Right ventricle myocardium superior (tissue), 1 donor: ENCODE measurements at places on chromosomes 5 and 9. TPM values are rescaled to one million over a fixed set of nuclear protein-coding genes. Genes with fewer than 3 reads are reported as not detected.

DNA sequence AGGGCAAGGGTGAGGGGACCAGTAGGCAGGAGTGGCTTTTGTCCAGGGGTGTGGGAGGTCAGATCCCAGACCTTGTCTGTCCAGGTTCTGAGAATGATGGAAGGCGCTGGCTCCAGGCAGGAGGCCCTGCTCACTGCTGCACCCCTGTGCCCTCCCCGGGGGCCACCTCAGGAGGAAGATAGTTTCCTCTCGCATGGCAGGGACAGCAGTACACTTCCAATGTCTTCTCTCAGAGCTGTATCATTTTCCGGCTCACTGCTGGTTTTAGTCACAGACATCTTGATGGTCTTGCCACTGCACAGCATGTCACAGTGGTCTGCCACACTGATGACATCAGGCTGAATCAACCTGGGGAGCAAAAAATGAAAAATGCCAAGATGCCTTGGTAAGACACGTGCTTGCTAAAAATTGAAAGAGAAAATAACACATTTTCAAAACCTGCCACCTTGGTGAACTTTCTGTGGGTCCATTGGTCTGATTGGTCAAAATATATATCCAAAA is 3.3 kb upstream of the SLC6A3 start:
- DNase-seq: peak; percentile 8

GRCh38 chr9:134333874-134334581 is 7.8 kb downstream of the RXRA start:
- peak; percentile 54 for DNase-seq

DNA sequence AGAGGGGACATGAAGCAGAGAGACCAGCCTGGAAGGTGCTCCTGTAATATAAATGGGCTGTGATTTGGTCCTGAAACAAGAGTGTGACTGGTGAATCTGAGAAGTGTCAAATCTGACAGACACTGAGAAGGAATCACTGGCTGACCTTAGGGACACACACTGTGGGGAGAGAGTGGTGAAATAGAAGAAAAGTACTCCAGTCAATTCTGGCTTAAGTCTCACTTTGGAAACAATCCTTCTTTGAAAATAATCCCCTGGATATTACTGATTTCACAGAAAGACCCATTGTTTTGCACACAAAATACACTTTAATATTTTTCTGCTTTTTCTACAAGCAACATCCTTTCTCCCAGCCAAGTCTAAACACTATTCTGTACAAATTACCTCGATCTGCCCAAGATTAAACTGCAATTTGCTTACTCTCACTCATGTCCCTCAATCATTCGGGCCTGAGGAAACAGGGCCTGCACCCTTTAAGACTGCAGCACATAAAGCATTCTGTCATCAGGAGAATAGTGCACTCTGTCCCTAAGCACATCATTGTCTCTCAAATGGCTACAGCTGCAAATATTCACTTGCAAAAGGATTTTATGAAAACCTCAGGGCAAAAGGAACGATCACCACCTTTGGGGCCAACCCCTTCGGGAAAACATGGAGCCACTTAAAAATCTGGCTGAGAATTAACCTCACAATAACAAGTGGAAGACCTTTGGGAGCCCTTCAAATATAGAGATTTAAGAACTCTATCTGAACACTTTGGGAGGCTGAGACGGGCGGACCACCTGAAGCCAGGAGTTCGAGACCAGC is 68.6 kb downstream of the MAPKAP1 start:
- no peak for DNase-seq

DNA sequence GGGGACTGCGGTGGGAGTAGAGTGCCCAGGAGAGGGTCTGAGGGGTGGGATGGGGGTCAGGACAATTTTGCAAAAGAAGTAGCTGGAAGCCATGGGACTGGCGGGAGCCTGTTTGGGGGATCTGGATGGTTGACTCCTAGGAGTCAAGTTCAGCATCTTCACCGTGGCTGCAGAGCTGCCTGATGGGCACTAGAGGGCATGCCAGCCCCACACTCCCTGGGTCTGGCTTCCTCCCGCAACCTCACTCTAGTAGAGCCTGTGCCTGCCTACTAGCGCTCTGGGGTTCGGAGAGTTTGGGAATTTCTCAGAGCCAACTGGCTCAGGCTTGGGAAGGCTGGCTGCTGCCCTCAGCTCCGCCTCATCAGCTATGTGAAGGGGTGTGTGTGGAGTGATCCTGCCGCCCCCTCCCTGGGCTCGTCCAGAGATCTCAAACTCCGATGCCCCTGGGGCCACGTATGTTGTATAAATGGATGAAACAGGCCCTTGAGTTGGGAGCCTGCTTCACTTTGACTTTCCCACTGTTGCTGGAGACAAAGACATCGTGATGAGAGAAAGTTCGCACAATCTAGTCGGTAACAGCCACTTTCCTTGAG is 10.8 kb downstream of the TSPAN17 start:
- peak; percentile 77 for DNase-seq

- no peak for DNase-seq
Observed at GRCh38 chr5:138736293-138736692, 16.9 kb upstream of the CTNNA1 start.

DNA sequence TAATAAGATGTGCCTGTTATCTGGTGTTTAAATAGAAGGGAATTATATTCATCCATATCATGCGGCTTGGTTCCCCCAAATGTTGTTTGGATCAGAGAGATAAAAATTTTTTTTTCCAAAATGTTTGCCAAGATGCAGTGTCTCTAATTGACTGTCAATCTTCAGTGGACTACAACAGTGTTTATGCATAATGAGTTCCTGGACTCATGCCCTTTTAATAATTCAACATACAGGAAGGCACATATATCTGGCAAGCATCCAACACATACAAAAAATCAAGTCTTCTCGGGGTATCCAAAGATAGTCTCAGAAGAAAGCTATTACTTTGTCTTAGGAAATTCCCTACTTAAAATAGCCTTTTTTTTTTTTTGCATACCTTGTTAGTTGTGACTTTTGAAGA is 1534.7 kb downstream of the EFNA5 start:
- DNase-seq: no peak

GRCh38 chr5:117411701-117412100 is 837.1 kb upstream of the SEMA6A start:
- DNase-seq: no peak

- DNase-seq: no peak
Observed at GRCh38 chr9:133906932-133907910, 84.9 kb downstream of the VAV2 start.

DNA sequence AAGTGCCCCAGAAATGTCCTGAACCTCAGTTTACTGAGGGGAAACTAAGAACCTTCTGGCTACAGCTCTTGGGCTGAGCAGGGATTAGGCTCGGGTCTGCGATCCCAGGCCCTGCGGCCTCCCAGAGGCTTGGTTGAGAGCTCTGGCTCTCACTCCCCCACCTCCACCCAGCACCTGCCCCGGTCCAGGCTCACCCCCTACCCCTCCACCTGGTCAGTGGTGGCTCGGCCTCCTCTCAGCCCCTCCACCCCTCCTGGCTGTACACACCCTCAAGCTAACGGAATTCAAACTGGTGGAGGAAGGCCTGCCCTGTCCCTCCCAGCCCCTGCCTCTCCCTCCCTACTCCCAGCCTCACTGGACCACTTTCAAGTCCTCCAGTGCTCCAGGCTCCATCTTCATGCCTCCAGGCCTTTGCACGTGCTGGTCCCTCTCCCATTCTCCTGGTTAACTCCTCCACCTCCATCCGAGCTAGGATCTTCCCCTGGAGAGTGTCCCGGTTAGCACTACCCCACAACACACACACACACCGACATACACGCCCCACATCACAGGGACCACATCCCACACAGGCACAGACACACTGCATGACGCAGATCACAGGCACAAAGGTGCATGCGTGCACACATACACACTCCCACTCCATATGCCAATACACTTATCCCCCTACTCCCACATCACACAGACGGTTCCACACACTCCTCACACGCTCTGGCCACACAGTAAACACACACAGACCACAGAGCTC is 130.9 kb downstream of the C9orf50 start:
- peak; percentile 56 for DNase-seq

DNA sequence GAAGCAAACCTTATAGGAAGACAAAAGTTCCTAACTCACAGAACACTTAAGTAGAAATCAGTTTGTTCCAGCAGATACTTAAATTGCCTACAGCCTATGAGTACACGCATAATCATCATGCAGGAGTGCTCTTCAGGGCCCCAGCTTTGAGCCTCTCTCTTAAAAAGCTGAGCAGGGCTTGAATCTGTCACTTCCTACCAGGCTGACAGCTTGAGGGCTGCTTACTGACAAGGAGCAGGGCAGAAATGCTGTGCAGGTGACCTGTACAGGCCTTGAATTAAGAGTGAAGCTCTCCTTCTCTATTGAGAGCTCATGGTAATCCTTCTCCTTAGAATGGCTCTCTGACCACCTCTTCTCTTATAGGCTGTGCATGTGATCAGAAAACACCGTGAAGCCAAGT is 66.5 kb upstream of the MAST4 start:
- DNase-seq: no peak

DNA sequence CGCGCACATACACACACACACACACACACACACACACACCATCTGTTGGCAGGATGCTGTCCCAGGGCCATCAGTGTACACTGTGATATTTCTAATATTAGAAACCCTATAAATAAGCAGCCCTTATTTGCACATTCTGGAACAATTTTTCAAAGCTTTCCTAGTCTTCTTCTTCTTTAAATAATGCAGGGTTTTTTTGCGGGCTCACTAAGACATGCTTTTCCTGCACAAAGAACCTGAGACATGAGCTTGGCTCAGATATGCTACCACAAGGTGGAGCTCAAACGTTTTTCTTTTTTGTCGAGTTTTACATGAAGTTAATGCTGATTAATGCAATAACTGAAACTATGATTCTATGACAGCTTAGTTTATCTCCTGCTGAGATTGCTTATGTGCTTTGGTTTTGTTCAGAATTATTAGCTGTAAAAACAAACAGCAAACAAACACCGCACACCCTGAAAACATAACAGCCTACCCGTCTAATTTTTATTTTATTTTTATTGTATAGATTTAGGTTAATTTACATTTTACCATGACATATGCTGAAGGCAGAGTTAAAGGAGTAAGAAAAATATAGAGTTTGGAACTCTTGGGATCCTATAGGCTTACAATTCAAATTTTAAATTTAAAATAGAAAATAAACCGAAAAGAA is 95.8 kb downstream of the ALDH1A1 start:
- no peak for DNase-seq

DNA sequence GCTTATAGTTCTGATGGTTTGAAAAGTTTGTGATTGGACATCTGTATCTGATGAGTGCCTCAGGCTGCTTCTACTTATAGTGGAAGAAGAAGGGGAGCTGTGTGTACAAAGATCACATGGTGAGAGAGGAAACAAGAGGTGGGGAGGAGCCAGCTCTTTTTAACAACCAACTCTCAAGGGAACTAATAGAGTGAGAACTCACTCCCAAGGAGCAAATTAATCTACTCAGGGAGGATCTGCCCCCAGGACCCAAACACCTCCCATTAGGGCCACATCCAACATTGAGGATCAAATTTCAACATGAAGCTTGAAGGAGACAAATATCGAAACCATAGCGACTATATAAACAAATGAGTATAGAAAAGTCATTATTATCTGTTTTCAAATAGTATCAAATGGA is 64.7 kb upstream of the PRLR start:
- DNase-seq: no peak

GRCh38 chr9:125554726-125555125 is 152.3 kb downstream of the MAPKAP1 start:
- no peak for DNase-seq

- no peak for DNase-seq
Observed at GRCh38 chr5:74281166-74281565, 359.4 kb downstream of the ENC1 start.

The RFESD gene
- 5.1 TPM for total RNA-seq

The PLEKHG4B gene
- not detected for total RNA-seq

The PCDHA10 gene
- total RNA-seq: 0.05 TPM

The ESM1 gene
- not detected for total RNA-seq

The ACOT12 gene
- total RNA-seq: not detected

The IL5 gene
- not detected for total RNA-seq

The POLR3G gene
- 0.46 TPM for total RNA-seq

The SPATA6L gene
- 0.35 TPM for total RNA-seq
